ENCODE measurements at places on chromosomes 6 and 20.

DNA sequence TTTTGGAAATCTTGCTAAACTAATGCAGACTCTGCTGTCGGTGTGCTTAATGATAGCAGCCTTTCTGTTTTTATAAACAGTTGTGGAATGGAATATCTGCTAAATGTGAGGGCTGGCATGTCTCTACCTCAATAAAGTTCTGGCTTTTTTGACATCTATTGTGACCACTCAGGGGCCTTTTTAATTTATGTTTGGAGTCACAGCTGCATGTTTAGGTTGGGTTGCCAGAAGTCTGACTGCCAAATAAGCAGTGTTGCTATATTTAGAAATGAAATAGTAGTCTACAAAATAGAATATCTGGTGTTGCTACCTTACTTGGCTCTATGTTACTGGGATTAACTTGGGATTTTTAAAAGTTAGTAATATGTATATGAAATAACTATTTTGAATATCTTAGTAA, 125.1 kb upstream of the LOC128125822 start:
- no peak for DNase-seq

- peak; percentile 84 for DNase-seq
These were observed 90.0 kb upstream of the ARID1B start for GRCh38 chr6:156686995-156687788.

DNA sequence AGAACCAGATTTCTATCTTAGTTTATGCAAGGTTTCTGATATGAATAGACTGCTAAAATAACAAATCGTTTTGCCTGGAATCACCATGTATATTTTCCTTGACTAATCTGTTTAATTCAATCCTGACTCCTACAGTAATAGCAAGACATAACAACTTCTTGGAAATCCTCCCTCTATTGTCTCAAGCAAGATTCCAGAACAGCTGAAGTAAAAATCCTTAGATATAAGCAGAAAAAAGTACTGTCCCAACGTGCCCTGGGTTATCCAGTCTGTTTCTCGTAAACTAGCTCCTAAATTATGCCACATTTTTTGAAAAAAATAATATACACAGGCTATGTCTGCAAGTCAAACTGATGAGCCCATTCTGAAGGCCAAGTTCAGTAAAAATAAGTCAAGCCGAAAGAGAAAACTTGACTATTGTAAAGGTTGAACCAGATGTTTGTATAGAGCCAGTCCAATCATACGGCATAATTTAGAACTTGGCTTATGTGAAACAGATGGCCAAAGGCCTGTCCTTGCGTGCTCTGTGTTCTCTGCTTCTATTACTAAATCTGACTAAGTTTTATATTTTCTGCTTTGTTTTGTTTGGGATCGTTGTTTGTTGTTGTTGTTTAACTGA, 341.6 kb upstream of the NRSN1 start:
- no peak for DNase-seq

GRCh38 chr6:4774715-4775493, 1.3 kb upstream of the CDYL start:
- DNase-seq, result peak; percentile 19

DNA sequence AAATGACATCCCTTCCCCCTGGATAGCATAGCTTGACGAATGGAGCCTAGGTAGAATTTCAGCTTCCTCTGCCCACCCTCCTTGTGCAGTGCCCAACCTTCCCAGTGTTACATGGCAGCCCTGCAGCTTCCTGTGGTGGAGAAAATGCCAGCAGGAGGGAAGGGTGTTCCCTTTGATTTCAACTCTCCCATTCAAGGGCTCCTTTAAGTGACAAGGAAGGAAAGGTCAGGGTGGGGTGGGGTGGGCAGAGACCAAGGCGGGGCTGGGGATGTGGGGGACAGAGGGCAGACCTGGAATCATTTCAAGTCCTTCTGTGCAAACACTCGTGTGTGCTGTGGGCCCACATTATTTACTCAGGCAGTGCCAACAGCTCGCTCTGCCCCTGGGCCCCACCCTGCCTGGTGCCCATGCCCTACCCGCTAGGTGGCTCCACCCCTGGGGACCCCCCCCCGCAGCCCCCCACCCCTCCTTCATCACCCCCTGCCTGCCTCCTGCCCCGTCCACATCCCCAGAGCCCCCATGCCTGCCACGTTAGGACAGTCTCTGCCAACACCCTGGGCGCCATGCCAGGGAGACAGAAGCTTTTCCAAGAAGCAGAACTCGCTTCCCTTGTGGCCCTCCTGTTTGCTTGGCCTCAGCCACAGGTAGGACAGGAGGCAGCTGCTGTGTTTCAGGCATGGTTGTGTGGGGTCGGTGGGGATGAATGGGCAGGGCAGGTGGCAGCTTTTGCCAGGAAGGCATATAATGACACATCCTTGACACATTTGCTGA, 9.4 kb downstream of the SPDEF start:
- no peak for DNase-seq

- no peak for DNase-seq
These were observed at the start of gene DDAH2 for GRCh38 chr6:31728767-31729514. TSS of gene DDAH2 (minus strand) at chr6:31729299. CDS start at chr6:31729161, 138 bp downstream.

DNA sequence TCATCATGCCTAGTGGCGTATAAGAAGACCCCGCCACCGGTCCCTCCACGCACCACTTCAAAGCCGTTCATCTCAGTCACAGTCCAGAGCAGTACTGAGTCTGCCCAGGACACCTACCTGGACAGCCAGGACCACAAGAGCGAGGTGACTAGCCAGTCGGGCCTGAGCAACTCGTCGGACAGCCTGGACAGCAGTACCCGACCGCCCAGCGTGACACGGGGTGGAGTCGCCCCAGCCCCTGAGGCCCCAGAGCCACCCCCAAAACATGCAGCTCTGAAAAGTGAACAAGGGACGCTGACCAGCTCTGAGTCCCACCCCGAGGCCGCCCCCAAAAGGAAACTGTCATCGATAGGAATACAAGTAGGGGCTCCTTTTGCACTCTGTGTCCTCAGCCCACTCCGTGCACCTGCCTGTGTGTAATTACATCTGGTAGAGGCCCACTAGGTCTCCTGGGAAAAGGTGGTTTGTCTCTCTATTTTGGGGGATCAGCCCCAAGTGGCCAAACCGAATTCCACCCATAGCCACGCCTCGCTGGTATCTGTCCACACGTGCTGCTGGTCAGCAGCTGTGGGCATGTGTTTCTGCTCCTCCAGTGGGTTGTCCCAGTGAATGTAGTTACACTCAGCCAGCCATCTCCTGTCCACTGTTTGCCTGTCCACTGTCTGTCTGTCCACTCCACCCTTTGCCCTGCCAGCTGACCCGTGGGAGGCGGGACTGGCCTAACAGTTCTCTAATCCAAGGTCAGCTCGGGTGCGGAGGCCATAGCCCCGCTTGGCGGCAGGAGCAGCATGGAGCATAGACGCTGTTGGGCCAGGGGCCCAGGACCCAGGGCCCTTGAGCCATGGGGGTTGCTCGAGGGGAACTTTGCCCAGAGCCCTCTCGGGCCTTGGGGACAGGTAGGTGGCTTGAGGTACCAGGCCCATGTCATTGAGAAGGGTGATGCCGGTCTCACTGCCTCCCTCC, 44.3 kb upstream of the MYL9 start:
- DNase-seq, result no peak

GRCh38 chr6:43277643-43278523, 20.2 kb upstream of the SLC22A7 start:
- DNase-seq, result no peak

GRCh38 chr6:151722342-151722741, 85.1 kb upstream of the ESR1 start:
- DNase-seq, result no peak

DNA sequence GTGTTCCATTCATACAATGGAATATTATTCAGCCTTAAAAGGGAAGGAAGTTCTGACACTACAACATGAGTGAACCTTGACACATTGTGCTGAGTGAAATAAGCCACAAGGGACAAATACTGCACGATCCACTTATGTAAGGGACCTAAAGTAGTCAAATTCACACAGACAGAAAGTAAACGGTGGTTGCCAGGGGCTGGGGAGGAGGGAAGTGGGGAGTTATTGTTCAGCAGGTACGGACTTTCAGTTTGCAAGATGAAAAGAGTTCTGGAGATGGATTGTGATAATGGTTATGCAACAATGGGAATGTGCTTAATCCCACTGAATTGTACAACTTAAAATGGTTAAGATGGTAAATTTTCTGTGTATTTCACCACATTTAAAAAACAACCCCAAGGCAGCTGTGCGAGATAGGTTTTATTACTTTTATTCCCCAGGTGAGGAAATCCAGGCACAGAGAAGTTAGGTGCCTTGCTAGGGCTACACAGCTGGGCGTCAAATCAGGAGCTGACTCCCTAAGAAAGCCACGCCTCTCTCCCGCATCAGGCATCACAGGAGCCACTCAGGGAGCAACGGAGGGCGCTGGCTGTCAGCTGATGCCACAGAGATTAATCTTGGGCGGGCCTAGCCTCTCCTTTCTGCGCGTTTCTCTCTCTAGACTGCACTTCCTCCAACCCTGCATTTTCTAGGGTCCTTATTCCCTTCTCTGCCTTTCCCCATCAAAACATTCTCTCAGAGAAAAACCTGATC, 9.3 kb upstream of the TRAF3IP2 start:
- DNase-seq, result no peak

- DNase-seq, result no peak
These were observed 109.2 kb downstream of the C6orf118 start for GRCh38 chr6:165200178-165200577.

DNA sequence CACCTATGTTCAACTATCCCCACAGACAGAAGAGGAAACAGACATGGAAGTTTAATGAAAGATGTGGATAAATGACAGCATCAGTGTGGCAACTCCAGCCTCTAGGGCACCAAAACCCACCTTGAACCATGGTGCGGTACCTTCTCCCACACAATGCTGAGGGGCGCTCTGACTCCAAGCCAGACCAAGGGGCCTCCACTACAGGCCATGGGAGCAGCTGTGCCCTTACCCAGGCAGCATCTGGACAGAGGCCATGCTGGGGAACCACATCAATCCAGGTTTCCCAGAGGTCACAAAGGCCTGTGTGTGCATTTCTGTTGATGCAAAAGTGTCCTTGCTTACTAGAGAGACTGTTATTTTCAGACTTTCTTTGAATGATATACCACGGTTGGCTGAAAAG, 4.1 kb downstream of the PRR18 start:
- DNase-seq, result no peak

DNA sequence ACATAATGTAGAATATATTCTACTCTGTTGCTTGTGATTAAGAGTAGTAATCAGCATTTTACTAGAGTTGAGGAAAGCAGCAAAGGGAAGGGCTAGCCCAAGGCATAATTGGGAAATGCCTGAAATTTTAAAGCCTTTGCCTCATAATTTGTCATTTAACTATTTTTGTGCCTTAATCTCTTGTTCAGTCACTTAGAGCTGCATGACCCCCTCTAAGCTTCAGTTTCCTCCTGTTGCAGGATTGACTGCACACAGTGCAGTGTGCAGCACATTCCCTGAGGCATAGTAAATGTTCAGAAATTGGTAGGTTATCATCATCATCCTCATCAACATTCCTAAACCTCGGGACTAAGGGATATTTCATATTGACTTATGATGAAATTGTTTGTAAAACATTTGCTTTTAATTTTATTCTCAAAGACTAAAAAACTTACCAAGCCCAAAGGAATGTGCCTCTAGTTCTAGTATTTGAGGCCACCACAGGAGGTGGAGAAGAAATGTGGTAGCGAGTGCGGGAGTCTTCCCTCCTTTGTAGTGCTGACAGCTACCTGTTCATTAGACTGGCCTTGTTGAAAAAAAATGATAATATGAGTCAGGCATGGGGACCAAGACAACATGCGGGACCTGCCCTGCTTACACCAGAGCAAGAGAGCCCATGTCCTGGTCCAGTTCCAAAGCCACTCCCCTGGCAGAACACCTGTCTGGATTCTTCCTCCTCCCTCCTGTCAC, 14.8 kb upstream of the TENT5A start:
- no peak for DNase-seq

- DNase-seq, result no peak
These were observed 8.2 kb upstream of the KCNB1 start for GRCh38 chr20:49490689-49491088.

GRCh38 chr20:62236766-62237513, 1.4 kb upstream of the OSBPL2 start:
- no peak for DNase-seq

DNA sequence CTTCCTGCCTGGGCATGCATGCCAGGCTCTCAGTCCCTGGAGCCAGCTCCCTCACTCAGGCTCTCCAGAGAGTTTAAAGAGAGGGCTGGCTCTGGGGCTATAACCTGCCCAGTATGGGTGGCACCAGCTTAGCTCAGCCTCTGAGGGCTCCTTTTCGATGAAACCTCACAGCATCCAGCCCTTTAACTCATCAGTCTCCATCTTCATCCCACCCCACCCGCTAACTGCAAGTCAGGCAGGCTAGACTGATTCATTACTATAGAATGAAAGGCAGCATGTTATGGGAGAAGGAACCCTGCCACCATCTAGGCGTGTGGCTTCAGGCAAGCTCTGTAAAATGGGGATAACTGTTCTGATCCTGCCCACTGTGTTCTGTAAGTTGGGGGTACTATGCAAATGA, 53.5 kb downstream of the RAB44 start:
- no peak for DNase-seq

DNA sequence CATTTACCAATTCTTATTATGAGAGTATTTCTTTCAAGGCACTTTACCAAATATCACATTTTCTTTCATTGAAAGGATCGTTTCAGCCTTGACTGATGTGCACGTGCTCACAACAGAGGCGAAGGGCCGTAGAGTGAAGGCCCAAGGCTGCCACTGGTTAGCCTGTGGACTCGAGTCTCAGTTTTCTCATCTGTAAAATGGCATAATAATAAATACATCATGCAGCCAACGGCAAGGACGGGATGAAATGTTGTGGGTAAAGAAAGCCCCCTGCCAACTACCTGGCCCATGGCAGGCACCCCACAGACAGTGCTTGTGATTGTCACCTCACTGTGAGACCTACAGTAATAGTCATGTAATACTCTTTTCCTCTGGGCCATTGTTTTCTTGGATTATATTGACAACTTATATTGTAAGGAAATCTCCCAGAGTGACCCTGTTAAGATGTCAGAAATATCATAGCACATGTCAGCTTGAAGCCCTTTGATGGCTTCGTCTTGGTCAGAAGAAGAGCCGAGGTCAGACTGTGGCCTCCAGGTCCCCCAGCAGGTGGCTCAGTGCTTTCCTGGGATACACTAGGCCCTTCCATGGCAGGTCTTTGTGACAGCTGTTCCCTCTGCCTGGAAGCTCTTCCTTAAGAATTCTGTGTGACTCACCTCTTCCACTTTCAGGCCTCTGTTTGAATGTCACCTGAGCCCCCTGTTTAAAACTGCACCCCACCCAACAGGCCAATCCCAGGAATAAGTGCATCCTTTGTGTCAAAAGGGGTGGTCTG, 36.3 kb downstream of the FAM50B start:
- DNase-seq, result no peak
